ENCODE measurements at places on chromosomes 3 and 15. TPM values are rescaled to one million over a fixed set of nuclear protein-coding genes. Genes with fewer than 3 reads are reported as not detected.

DNA sequence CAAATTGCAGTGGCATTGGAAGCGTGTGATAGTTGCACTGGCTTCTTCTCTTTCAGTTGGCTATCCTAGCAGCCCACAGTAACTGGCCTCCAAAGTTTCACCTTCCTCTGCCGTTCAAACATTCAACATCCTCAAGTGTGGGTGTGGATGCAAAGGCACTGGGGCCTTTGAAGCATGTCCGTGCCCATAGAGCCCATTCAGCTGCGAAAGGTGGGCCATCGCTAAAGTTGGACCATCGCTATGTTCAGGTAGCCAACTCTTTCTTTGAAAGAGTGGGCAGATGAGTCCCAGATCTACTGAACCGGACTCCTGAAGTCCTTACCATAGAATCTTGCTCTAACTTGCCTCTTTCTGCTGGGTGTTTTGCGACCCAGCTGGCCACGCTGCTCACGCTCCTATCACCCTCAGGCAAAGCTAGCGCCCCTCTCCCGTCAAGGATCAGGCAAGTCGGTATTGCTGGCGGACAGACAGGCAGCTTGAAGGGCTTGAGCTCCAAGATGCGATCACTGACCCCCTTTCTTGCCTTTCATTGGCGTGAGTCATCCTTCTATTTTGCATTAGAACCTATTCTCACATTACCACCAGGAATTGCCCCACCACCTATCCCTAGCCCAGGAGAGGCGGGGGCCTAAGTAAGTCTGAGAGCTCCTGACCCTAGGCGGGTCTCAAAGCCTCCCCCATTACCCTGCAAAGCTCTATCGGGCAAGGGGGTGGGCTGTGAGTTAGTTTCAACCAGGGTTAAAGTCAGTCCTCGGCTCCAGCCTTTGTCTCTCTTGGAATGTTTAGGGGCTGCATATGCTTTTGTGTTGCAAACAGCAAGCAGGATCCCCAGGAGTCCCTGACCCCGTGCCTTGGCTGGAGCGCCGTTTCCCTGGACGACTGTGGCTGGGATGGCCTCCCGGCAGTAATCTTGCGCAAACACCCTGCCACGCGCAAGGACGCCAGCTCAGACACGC lies 28.7 kb downstream of the ZIC4 start:
- DNase-seq = no peak

DNA sequence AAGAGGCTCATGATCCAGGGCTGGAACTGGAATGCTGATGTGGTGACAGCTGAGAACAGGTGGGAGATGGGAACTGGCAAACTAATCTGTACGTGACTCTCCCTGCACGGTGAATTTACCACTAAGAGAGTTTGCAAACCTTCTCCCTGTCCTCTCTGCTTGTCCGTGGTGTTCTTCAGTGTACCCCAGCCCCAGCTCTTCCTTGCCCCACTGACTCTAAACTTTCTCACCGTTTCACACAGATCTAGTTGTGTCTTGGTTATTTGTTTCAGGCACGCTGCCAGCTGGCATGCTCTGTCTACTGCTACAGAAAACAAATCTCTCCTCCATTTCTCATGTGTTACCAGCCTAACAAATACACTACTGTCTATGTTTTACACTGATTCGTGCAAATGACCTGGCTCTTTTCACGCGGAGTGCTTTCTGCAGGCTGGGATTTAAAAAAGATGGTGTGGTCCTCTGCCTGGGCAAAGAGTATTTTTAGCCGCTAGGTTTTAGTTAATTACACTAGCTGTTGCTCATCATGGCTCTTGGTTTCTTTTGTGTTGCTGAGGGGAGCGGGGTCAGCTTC lies 192.7 kb upstream of the LRIG1 start:
- DNase-seq = no peak

DNA sequence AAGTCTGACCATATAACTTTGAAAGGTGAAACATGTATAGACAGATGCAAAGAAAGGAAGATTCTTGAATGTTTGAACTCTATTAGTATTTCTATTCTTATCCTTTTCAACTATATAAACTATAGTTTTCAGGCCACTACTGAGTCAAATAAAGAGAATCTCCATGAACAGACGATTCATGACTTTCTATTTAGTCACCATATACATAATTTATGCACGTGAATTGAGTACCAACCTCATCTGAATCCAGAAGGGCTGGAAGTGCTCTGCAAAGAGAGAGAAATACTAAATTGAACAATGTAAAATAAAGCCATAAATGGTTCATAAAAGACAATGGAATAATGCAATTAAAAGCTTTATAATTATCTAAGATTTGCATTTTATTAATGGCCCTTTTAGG lies 9.5 kb upstream of the VPS39 start:
- DNase-seq = no peak

GRCh38 chr3:196406811-196407470 lies 25.3 kb downstream of the UBXN7 start:
- DNase-seq = no peak

TRPM1 gene
- not detected for total RNA-seq

KLHL40 gene
- not detected for total RNA-seq

EFHB gene
- 0.91 TPM for total RNA-seq

GOLGA8T gene
- total RNA-seq = 0.49 TPM

TM4SF18 gene
- not detected for total RNA-seq

CYP1A2 gene
- not detected for total RNA-seq

GCSAM gene
- total RNA-seq = 23.7 TPM
